Hypothalamus (tissue), 51 donors: ENCODE measurements at places on chromosomes 1 and 21.

DNA sequence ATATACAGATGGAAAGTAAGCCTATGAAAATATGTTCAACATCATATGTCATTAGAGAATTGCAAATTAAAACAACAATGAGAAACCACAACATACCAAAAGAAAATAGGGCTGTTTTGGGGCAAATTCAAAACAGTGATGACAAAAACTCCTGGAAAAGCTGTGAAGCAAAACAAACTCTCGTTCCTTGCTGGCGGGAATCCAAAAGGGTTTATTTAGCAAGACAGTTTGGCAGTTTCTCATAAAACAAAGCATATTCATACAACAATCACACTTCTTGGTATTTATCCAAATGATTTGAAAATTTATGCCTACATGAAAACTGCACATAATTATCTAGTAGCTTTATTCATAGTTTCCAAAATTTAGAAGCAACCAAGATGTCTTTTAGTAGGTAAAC lies 44.4 kb downstream of the COL11A1 start:
- DNase-seq, result no peak

DNA sequence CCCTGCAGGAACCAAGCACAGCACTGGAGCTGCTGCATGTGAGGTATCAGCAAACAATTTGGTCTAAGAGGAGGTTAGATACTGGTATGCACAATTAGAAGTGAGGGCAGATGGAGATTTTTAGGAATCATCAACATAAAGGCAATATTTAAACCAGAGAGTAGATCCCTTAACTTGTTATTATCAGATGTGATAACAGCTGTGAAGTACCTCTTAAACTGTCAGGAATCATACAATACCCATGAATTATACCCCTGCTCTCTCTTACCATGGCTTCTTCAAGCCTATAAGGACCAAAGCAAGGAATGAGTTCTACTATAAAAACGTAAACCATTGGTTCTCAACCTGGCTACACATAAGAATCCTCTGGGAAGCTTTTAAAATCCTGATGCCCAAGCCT lies 3.9 kb downstream of the BCAR3 start:
- no peak for DNase-seq

DNA sequence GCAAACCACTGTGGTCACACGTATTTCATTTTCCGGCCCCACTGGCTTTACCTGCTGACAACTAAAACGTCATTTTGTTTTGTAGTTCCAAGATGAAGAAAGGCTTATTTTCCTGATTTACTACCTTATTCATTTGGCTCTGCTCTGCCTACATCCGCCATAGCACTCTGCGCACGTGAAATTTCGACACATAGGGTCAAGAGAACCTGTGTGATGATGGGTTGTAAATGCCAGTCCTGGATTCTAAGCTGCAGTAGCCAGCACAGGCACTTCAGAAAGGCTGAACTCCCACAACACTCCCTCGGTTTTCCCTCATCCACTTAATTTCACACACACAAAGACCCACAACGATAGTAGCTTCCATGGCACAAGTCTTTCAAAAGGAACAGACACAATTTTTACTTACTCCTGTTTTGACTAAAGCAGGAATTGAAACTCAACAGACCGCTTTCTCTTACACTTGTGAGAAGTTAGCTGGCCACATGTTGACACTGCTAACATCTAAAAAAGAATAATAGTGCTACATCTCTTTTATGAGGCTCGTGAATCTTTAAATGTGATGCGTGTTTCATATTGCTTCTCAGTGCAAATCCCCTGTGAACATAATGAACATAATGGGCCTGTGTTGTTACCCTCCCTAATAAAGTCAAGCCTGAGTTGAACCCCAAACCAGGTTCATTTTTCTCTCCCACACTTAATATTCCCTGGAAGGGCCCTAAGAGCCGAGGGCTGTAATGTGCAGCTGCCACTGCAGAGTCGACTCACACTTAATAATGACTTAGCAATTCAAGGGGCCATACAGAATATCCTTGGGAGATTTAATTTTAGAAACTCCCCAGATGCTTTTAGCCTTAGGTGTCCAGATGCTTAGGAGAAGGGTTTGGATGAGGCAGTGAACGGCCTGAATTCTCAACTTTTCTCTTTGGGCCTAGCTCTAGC lies 1.5 kb upstream of the RUNX1 start:
- DNase-seq, result no peak

GRCh38 chr1:156551066-156551643 lies 21.2 kb downstream of the IQGAP3 start:
- no peak for DNase-seq

GRCh38 chr1:234891427-234891826 lies 237.2 kb downstream of the TOMM20 start:
- no peak for DNase-seq

DNA sequence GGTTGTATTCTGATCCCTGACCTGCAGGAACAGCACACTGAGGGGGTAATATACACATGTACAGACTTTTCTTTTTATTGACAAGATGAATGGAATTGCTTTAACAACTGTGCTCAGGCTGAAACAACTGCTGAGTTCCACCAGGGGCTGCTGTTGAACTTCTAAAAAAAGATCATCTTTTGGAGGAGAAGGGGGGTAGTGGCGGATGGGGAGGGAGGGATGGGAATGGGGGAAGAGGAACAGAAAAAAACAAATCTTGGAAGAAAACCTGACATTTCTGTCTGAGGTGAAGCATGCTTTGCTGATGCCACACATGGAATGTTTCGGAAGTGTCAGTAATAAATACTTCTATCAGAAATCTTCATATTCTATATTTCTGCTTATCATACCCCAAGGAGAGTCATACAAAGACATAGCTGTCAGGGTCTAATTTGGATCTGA lies 75.0 kb downstream of the RWDD3 start:
- DNase-seq, result no peak

DNA sequence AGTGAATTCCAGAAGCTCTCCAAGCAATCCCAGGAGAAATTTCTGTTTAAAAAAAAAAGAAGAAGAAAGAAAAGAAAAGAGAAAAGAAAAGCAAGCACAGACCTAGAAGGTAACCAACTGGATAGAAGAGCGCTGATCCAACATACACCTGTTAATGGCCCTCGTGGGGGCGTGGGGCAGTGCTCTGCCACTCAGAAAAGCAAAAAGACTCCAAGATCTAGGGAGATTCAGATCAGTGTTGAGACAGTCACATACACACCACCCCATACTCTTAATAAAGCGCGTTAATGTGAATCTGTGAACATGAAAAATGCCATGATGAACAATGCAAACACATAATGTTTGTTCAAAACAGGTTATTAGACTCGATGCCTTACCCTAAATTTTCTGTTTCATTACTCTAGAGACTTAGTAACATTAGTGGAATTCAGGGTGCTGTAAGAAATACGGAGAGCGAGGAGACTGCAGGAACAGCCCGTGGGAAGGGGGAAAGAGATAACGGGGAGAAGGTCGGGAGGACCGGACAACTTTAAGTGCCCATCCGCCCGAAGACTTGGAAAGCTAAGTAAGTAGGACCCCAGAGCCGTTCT lies 406 bp downstream of the NME7 start:
- no peak for DNase-seq

- peak; percentile 58 for DNase-seq
Measured at GRCh38 chr1:40315795-40316594, 1.1 kb downstream of the COL9A2 start.

- DNase-seq, result no peak
Measured at GRCh38 chr1:51788938-51789337, 89.6 kb downstream of the NRDC start.

DNA sequence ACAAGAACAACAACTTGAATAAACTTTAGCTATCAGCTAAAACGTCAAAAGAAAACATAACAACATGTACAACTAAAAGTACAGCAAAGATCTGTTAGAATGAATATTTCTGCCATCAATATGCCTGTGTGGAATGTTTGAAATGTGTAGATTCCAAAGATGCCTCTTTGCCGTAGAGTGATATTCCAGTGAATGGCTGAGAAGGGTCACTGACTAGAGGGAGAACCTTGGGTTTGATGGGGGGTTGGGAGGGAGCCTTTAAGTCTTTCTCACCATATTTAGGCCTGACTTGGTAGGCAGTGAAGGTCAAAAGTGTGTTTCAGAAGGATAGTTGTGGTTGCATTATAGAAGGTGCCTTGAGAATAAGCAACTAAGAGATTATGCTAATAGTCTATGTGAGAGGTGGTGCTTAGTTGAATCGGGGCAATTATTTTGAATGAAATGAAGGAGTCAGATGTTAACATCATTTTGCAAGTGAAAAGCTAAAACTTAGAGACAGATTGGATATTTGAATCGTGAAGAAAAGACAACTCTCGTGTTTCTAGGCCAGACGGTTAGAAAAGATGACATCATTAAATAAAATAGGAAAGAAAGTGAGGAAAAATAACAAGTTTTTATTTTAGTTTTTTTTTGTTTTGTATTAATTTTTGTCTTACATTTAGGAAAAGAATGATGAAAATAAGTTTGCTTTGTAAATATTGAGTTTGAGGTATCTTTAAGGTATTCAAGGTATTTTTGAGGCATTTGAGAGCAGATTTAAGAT lies 53.8 kb downstream of the PLA2G4A start:
- DNase-seq, result no peak

GRCh38 chr21:18677632-18678031 lies 274.0 kb upstream of the TMPRSS15 start:
- DNase-seq, result no peak

DNA sequence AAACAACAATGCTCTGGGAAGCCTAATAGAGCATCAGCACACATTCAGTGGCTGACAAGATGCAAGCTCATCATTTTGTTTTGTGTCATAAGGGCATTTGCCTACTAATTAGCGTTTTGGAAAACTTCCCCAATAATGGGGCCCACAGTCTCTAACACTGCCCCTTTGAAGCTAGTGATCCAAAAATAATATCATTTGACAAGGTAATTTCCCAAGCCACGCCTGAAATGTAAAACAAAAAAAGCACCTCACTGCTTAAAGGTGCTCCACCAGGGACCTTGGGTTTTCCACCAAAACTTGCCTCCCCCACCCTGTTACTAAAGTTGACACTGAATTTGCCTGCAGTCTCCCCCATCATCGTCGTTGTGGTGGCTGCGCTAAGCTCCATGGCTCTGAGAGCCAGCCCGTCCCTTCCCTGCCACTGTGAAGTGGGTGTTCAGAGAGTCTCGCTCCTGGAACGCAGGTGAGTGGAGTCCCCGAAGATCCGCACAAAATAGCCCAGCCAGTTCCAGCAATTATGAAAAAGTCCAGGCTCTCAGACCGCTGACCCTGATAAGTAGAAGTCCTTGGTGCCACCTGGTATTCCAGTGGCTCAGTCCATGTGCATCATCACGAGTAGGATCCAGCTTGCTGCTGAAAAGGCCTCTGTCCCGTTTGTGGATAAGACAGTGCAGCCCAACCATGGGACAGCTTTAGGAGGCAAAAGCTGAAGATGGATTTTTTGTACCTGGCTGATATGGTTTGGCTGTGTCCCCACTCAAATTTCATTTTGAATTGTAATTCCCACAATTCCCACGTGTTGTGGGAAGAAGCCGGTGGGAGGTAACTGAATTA lies 52.2 kb downstream of the RAB3GAP2 start:
- no peak for DNase-seq

- no peak for DNase-seq
Measured at GRCh38 chr1:59136541-59137275, 160.2 kb upstream of the FGGY start.

- DNase-seq, result no peak
Measured at GRCh38 chr1:2636733-2637132, 3.9 kb upstream of the MMEL1 start.

- DNase-seq, result peak; percentile 32
Measured at GRCh38 chr1:95116580-95117206, 462 bp upstream of the TLCD4 start.

GRCh38 chr1:77652268-77652667 lies 30.2 kb downstream of the ZZZ3 start:
- DNase-seq, result no peak

GRCh38 chr1:11253226-11253625 lies 9.1 kb downstream of the MTOR start:
- no peak for DNase-seq

- peak; percentile 69 for DNase-seq
Measured at GRCh38 chr1:101238681-101239094, 1.9 kb downstream of the S1PR1 start.

- DNase-seq, result no peak
Measured at GRCh38 chr1:109133815-109134214, 19.9 kb downstream of the ELAPOR1 start.

DNA sequence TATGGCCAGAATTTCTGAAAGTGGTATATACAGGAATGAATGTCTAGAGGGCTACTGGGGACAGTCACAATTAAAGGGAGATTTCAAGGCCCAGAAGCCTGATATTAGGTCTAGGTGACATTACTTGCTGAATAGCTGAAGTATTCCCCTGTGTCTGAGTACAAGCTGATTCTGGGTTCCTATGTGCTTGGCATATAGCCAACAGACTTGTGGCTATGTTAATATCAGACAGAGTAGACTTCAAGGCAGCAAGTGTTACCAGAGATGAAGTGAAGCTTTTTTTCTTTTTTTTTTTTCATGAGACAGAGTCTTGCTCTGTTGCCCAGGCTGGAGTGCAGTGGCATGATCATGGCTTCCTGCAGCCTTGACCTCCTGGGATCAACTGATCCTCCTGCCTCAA lies 8.3 kb downstream of the TTC4 start:
- no peak for DNase-seq

- DNase-seq, result no peak
Measured at GRCh38 chr1:64171797-64172281, 31.6 kb upstream of the UBE2U start.

- DNase-seq, result peak; percentile 71
Measured at GRCh38 chr1:39691383-39692151, at the start of gene HPCAL4. TSS of gene HPCAL4 (minus strand) at chr1:39691433. CDS start at chr1:39684603, 6,830 bp downstream.

DNA sequence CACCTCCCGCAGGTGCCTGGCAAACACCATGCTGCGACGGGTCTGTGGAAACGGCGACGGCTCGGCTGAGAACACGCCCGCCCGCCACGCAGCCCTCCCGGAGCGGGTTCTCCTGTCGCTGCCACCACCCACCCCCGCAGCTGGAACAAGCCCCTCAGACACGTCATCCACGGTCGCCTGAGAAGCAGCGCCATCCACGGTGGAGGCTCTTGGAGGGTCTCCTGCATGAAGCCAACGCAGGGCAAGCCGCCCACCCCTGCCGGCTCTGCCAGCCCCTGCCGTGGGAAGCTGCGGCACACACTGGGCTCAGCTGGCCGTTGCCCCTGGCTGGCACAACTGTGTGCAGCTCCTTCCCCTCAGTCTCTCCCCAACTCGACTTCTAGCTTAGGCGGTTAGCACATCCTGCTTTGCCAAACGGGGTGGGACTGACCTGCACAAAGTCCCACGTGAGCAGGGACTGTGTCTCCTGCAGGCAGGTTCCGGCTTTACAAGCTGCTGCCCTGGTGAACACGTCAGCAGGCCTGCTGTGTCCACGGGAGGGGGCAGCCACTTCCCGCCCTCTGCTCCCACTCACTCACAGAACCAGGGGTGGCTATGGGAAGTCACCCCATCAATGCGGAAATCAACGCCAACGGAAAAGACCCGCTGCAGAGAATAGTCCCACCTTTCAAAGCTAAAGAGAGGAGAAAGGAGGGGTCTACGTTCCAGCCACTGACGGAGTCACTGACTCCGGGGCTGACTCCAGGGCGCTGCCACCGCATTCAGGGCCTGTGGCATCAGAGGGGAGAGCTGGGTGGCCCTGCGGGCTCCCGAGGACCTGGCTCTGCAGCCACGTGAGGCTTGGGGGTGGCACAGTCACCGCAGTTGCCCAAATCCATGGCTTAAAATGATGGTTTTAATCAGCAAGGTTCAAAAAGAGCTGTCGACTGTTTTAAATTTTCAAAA lies 10.3 kb downstream of the POFUT2 start:
- DNase-seq, result no peak
